ENCODE measurements at places on chromosomes 6 and 20.

- H3K4me3 ChIP-seq = no peak overlapping the region
- H3K27me3 ChIP-seq = peaks cover 11% of the 10 kb centered on the region
- no peaks in the 10 kb centered on the region for H3K4me1 ChIP-seq
- DNase-seq = no peak
- H3K36me3 ChIP-seq = no peaks in the 10 kb centered on the region
Observed at GRCh38 chr6:71892641-71893040, 6.3 kb downstream of the RIMS1 start.

DNA sequence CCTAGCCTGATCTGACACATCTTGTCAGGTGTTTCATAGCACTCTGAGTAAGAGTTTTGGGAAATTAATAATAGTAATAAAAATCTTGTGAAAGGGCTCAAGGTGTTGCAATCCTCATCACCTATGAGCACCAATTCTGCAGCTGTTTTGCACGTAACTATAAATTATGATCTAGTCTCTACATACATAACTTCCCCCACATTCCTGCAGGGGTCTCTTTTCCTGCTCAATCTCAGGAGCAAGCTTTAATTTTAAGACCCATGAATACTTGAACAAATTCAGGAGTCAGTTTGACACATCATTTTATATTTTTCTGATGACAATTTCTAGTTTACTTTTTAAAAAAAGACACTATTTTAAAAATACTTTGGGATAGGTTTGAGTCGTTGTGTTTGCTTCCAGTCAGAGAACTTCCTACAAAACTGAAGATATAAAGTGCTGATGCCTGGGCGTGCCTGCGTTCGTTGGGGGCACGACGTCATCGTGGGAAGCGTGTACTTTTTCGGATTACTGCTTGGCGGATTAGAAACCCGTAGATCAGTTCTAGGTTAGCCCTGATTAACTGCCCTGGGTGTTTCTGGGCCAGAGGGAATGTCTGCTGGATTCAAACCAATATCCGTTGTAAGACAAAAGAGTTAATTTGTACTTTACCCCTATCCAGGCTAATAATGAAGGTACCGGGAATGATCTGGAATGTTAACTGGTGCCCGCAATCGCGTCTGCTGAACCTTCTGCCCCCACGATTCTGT, 1.0 kb upstream of the E2F3 start:
- peak; percentile 49 for DNase-seq
- peaks cover 12% of the 10 kb centered on the region for H3K36me3 ChIP-seq
- H3K27me3 ChIP-seq = no peaks in the 10 kb centered on the region
- H3K4me3 ChIP-seq = peak overlapping the region; percentile 97
- peaks cover 31% of the 10 kb centered on the region for H3K4me1 ChIP-seq

- peaks cover 22% of the 10 kb centered on the region for H3K27me3 ChIP-seq
- DNase-seq = no peak
- H3K4me1 ChIP-seq = no peaks in the 10 kb centered on the region
- H3K4me3 ChIP-seq = no peak overlapping the region
- no peaks in the 10 kb centered on the region for H3K36me3 ChIP-seq
Observed at GRCh38 chr20:33896509-33896908, 85.4 kb downstream of the CHMP4B start.

DNA sequence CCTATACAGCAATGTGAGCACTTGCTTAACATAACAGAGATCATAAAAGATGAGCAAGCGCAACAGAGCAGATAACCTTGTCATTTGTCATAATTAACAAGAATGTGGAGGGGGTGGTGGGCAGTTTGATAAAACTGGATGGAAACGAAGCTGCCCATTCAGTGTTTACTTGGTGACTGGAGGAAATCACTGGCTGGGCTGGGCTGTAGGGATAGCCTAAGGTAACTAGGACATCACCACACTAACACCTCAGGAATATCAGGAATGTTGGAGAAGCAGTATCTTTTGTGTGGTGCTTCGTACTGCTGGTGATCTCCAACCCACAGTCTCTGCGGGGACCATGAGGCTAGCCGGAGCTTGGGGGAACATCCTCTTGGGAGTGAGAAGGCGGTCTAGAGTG, 218.4 kb downstream of the HIVEP2 start:
- DNase-seq = no peak
- H3K36me3 ChIP-seq = no peaks in the 10 kb centered on the region
- peaks cover 8% of the 10 kb centered on the region for H3K4me1 ChIP-seq
- no peaks in the 10 kb centered on the region for H3K27me3 ChIP-seq
- H3K27ac ChIP-seq = no peak overlapping the region
- H3K4me3 ChIP-seq = no peak overlapping the region

- no peaks in the 10 kb centered on the region for H3K4me1 ChIP-seq
- no peak overlapping the region for H3K4me3 ChIP-seq
- no peak overlapping the region for H3K27ac ChIP-seq
Observed at GRCh38 chr6:6057442-6058053, 50.8 kb upstream of the NRN1 start.

DNA sequence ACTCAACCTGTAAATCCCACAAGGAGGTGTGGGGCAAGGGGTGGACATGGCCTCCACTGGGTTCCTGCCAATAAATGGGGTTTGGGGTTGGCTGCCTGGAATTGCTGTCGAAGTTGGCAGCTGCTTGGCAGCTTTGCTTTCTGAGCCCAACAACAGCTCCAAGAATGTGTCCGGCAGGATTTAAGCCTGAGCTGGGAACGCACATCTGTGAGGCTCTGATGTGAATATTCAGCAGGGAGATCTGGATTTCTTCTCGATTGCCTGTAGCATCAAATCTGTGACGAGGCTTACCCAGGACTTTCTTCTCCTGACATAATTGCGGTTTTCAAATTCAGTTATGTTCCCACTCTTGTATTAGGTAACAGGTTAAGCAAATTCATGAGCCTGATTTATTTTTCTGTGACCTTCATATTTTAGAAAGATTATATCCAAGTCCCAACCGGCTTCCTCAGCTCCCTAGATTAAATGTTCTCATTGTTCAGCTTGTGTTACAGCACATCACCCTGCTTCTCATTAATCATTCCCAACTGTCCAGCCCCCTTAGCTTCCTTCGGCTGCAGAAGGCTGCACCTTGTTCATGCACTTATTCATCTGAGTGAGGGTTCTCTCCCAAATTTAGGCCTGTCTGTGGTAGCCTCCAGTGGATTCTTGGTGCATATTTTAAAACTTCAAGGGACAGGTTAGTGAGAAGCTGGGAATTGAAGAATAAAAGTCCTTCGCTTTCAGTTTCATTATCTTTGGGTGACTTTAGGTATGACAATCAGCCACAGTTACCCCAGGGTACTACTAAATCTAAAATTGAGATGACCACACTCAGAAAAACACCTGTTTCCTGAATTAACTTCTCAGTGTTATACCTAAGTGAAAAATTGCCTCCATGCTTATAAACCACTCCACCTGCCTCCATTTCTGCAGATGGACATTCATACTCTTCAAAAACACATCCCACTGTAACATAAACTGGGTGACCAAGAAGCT, 310.0 kb downstream of the ESR1 start:
- H3K27me3 ChIP-seq = no peaks in the 10 kb centered on the region
- no peak for DNase-seq
- peaks cover 23% of the 10 kb centered on the region for H3K36me3 ChIP-seq
- no peak overlapping the region for H3K27ac ChIP-seq
- no peaks in the 10 kb centered on the region for H3K4me1 ChIP-seq

DNA sequence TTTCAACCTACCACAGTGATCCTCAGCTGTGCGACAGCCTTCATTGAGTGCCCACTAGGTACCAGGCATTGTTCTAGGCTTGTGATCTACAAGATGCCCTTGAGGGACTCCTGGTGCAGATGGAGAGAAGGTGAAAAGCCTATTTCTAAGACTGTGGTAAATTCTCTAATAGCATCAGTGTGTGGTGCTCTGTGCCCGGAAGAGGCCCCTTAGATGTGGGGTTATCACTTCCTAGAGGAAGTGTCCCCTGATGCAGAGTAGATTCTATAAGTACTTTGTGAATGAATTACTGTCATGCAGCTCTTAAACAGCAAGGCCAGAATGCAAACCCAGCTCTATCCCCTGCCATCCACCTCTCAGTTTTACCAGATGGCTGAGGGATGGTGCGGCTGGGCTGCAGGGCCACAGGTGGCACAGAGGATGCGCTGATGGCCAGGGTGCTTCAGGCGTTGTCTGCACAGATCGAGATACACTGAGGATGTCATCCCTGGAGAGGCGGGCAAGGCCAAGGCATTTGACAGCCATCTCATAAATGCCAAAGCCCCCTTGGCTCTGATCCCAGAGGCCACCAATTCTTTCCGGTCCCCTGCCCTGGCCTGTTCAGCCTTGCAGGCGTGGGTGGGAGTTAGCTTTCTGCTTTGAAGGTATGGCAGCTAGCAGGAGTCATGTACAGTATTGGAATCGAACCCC, 96.7 kb downstream of the TOX2 start:
- peak overlapping the region; percentile 50 for H3K4me3 ChIP-seq
- no peak overlapping the region for H3K27ac ChIP-seq
- H3K4me1 ChIP-seq = peaks cover 17% of the 10 kb centered on the region
- DNase-seq = no peak
- peaks cover 54% of the 10 kb centered on the region for H3K27me3 ChIP-seq
- H3K36me3 ChIP-seq = peaks cover 4% of the 10 kb centered on the region

GRCh38 chr6:110013386-110013785, 35.3 kb downstream of the GPR6 start:
- no peak overlapping the region for H3K4me3 ChIP-seq
- DNase-seq = no peak
- H3K27me3 ChIP-seq = no peaks in the 10 kb centered on the region
- H3K4me1 ChIP-seq = no peaks in the 10 kb centered on the region
- H3K36me3 ChIP-seq = no peaks in the 10 kb centered on the region

DNA sequence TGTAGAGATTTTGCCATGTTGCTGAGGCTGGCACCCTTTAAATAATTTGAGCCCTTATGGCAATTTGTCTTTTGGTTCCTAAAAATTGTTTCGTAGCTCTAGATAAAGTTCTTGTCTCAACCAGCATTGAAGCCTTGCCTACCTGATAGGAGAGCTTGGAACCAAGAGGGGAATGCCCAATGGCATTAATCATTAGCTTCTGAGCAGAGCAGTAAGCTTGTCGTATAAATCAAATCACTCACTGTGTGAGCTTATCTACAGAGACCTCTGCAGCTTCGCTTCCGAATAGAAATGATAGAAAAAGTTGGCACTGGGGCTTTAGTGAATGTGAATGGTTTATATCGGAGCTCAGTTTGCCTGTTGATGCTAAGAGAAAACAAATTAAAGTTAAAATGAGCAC, 10.7 kb downstream of the ANKRD6 start:
- no peak overlapping the region for H3K4me3 ChIP-seq
- DNase-seq = no peak
- no peaks in the 10 kb centered on the region for H3K36me3 ChIP-seq
- peaks cover 7% of the 10 kb centered on the region for H3K27me3 ChIP-seq
- H3K4me1 ChIP-seq = no peaks in the 10 kb centered on the region

GRCh38 chr20:32437391-32438074, 79.4 kb downstream of the ASXL1 start:
- H3K36me3 ChIP-seq = peaks cover 47% of the 10 kb centered on the region
- peaks cover 2% of the 10 kb centered on the region for H3K4me1 ChIP-seq
- DNase-seq = no peak
- H3K27ac ChIP-seq = no peak overlapping the region
- no peaks in the 10 kb centered on the region for H3K27me3 ChIP-seq

- no peaks in the 10 kb centered on the region for H3K4me1 ChIP-seq
- DNase-seq = no peak
- no peaks in the 10 kb centered on the region for H3K27me3 ChIP-seq
Observed at GRCh38 chr20:22525821-22526220, 58.6 kb downstream of the FOXA2 start.

DNA sequence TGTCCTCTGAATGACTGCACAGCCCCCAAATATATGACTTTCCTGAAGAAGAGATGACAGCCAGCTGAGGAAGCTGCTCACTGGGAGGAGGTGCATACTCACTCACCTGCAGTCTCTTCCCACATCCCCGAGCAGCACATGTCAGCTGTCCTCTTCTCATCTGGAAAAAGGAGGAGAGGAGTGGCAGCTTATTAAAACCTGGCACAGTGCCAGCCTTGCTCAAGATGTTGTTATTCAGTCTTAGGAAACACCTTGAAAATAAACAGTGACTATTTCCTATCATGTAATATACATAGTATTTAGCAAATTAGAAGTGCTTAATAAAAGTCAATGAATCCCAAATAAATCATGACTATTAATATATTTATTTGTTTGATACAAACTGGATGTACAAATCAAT, 232.9 kb downstream of the EPM2A start:
- H3K36me3 ChIP-seq = no peaks in the 10 kb centered on the region
- no peaks in the 10 kb centered on the region for H3K4me1 ChIP-seq
- no peak overlapping the region for H3K27ac ChIP-seq
- DNase-seq = no peak
- H3K4me3 ChIP-seq = no peak overlapping the region

DNA sequence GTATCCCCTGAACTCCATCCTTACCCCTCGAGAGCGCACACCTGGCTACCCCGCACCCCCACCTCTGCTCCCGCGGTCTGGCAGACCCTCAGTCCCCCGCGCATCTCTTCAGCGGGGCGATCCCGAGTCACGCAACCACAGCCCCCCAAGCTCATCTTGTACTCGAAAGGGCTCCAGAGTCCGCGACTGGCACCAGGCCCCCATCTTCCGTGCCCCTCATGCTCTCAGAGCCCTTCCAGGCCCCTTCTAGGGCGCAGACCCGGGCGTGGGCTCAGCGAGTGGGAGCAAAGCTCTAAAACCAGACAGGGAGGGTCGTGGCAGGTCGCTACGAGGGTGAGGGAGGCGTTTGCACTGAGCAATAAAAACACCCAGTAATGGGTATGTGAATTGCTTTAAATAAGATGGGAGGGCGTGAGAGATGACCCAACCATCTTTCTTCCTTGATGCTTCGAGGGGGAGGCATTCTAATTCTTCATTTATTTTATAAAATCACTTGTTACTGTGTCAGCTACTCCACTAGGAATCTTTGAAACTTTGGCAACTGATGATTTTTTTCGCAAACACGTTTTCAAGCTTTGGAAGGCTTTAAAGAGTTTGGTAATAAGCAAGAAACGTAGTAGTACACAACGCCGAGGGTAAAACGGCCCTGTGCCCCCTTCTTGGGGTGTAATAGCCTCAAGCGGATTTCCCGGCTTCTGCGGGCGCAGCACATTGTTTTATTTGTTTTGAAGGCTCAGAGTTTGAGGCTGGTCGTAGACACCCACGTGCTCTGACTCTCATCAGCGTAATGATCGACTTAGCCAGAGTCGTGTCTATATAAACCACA, 42.6 kb upstream of the SUPT3H start:
- peak overlapping the region; percentile 96 for H3K27ac ChIP-seq
- no peaks in the 10 kb centered on the region for H3K27me3 ChIP-seq
- H3K4me1 ChIP-seq = peaks cover 48% of the 10 kb centered on the region
- H3K4me3 ChIP-seq = peak overlapping the region; percentile 99
- H3K36me3 ChIP-seq = peaks cover 20% of the 10 kb centered on the region
- peak; percentile 77 for DNase-seq

GRCh38 chr6:25637960-25638434, 14.0 kb upstream of the SCGN start:
- H3K27me3 ChIP-seq = peaks cover 21% of the 10 kb centered on the region
- no peak overlapping the region for H3K4me3 ChIP-seq
- DNase-seq = no peak
- no peaks in the 10 kb centered on the region for H3K4me1 ChIP-seq
- H3K36me3 ChIP-seq = no peaks in the 10 kb centered on the region

GRCh38 chr6:135837735-135838449, 13.6 kb upstream of the PDE7B start:
- H3K4me3 ChIP-seq = peak overlapping the region; percentile 8
- peaks cover 10% of the 10 kb centered on the region for H3K27me3 ChIP-seq
- H3K4me1 ChIP-seq = peaks cover 12% of the 10 kb centered on the region
- no peak overlapping the region for H3K27ac ChIP-seq

Data from T-helper 2 cell treated with Interferon-gamma antibody and Interleukin-4, amounts not matched to agents 5 μg/mL and 100 μg/mL, for 36 hours (primary cell).